ENCODE measurements at places on chromosomes 4 and X.

- no peak for DNase-seq
These were observed 91.3 kb upstream of the RPL34 start for GRCh38 chr4:108529102-108529501.

GRCh38 chr4:125317525-125317877 is 2.7 kb downstream of the FAT4 start:
- DNase-seq: peak; percentile 45

DNA sequence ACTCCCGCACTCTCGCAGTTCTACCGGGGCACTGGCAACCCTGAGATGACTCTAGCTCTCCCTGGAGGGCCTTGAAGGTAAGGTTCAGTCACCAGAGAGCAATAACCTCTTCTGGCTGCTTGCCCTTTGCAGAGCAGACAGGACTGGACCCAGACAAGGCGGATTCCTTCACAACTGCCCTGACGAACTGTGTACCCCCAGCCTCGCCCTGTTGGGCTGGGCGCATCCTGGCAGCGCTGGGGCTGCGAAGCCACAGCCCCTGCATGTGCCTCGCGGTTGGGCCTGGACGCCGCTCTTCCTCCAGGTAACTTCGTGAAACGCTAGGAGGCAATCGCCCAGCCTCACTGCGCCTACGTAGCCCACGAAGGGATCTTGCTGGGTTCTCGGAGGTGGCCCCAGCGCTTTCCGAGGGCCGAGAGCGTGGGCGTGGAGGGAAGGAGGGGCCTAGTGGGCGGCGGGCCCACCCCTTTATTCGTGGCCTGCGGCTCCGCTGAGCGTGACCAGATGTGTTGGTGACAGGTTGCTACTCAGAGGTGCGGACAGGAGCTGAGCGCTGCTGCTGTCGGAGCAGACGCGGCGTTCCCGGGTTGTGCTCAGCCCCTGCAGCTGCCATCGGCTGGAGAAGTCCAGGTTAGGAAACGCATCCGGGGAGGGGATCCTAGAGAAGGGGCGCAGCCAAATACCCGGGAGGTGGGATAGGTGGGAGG is 1.9 kb upstream of the MAMLD1 start:
- peak; percentile 42 for DNase-seq

DNA sequence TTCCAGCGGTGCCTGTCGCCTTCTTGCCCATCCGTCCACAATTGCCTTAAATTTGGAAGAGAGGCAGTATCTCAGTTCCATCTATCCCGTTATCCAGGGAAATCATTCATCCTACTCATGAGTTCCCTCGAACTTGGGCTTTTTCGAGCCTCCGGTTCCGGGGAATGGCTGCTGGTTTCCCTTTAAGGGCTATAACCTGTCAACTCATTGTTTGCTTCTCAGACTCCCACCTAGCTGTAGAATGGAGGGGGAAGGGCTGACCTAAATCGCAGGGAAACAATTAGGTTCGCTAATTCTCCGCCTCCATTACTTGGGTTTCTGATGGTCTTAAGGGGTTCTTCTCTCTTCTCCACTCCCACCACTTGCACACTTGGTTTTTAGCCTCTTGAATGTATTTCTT is 1.2 kb downstream of the UCHL1 start:
- no peak for DNase-seq

GRCh38 chrX:9730752-9731151 is 34.9 kb downstream of the GPR143 start:
- DNase-seq: no peak

DNA sequence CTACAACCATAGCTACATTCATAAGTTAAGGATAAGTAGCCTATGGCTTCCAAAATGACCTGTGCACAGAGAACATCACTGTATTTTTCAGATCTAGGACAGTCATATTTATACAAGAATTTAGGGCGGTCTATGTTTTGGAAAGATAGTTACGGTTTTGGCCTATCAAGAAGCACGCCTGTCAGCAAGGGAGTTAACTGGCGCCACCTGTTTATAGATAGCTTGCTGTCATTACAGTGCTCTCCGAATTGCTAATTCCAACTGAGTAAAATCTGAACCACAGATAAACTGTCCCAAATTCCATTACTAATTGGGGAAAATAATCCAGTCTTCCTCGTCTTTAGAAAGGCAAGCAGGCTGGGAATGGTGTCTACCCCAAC is 646 bp downstream of the ABCB7 start:
- no peak for DNase-seq

DNA sequence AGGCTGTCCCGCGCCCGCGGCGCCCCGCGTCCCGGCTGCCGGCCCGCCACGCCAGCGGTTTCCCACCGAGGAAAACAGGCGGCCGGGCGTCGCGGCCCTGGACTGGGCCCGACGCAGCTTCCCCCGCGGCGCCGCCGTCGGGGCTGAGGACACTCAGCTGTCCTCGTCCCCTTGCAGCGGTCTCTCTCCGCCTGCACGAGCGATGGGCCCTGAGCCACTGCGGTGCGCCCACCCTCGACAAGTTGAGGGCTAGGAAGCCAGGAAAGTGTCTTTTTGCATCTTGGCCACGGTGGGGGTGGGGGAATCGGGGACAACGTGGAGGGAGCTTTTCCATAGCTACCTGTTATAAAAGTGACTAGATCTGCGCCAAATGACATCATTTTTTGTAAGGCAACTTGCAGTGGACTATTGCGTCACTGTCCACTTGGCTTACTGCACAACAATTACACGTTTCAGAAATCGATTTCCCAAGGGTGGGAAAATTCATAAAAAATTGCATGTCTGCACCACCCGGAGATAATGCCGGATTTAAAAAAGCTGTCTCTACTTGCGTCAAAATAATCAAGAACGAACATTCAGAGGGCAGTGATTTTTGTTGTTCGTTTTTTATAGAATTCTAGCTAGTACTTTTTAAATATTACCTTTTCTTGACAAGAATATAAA is 1.1 kb downstream of the KLHL15 start:
- peak; percentile 58 for DNase-seq

DNA sequence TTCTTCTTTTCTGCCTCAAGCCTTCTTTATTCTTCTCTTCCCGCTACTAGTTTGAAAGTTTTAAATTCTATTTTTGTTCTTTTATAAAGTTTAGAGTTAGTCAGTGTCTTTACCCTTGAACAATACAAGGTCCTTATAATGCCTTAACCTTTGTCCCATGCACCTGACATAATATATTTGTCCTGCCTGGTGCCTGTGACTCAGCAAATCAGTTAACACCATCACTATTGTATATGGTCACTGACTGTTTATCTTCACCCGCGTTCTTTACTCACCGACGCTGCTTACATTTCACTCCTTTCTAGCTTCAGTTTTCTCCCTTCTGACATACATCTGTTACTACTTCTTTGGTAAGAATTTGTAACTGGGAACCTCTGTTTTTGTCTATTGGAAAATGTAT is 5.7 kb downstream of the SMIM20 start:
- no peak for DNase-seq

- DNase-seq: peak; percentile 89
These were observed 9.6 kb downstream of the CC2D2A start for GRCh38 chr4:15479089-15479912.

GRCh38 chr4:17664755-17665154 is 50.3 kb downstream of the MED28 start:
- DNase-seq: no peak

- DNase-seq: no peak
These were observed 28.0 kb downstream of the PPP2R3B start for GRCh38 chrX:358651-359143.

DNA sequence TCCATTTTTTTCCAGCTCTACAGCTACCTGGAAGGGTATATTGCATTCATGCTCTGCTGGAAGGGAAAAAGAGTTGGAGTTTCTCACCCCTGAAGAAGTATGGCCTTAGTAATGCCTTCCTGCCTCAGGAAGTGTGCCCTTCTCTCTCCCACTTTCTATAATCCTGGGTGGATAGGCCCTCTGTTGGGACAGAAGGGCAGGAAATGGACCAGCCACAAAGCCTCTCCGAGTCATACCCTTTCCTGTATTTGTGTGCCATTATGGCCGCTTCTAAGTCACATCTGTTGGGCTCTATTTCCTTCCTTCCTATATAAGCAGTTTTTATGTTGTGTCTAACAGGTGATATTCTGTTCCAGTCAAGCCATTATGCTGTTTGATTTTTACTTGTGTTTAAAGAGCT is 74.8 kb upstream of the SMARCA5 start:
- DNase-seq: no peak

DNA sequence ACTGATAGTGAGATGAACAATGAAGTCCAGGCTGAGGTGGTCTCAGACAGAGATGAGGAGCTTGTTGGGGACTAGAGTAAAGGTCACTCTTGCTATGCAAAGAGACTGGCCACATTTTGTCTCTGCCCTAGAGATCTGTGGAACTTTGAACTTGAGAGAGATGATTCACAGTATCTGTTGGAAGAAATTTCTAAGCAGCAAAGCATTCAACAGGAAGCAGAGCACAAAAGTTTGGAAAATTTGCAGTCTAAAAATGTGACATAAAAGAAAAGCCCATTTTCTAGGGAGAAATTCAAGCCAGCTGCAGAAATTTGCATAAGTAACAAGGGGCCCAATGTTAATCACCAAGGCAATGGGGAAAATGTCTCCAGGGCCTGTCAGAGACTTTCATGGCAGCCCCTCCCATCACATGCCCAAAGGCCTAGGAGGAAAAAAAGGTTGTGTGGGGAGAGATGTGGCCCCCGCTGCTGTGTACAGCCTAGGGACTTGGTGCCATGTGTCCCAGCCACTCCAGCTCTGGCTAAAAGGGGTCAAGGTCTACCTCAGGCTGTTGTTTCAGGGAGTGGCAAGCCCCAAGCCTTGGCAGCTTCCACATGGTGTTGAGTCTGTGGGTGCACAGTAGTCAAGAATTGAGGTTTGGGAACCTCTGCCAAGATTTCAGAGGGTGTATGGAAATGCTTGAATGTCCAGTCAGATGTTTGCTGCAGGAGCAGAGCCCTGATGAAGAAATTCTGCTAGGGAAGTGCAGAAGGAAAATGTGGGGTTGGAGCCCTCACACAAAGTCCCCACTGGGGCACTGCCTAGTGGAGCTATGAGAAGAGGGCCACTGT is 262.8 kb downstream of the DKK2 start:
- DNase-seq: peak; percentile 65

DNA sequence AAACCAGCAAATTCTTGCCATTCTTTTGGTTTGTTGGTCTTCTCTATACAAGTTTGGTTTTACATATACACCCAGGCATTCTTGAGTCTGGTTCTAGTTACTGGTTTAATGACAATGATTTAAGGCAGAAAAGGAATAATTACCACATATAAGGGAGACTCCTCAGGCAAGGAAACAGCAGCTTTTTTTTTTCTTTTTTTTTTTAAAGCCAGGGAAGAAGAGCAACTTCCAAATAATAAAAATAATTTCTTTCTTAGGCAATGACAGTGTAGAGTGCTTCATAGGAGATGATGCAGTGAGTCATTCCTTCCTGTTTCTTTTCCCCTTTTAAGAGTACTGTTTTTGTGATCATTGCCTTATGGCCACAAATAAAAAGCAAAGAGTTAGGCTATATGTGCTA is 289.7 kb downstream of the DKK2 start:
- DNase-seq: peak; percentile 96

GRCh38 chr4:93063325-93063724 is 759.6 kb downstream of the GRID2 start:
- peak; percentile 1 for DNase-seq

GRCh38 chrX:38170556-38170955 is 50.1 kb downstream of the SRPX start:
- no peak for DNase-seq

DNA sequence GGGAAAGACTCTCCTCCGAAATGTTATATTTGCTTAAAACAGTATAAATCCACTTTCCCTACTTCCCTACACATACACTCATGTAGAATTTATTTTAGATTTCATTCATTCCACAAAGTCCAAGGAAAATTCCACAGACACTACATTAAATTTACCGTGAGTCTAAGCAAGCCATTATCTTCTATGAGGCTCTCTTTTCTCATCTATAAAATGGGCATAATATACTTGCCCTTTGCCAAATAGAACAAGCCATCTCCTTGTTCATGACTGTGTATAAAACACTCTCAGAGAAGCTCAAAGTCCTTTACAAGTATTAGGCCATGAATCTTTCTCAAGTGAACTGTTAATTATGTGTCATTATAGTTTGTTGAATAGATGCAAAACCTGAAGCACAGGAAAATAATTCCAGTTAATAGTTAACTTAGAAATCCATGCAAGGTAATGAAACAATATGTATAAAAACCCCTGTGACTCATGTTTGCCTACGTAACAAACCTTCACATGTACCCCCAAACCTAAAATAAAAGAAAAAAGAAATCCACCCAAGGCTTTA is 10.7 kb downstream of the TEC start:
- no peak for DNase-seq
